Immature natural killer cell (primary cell): ENCODE measurements at places on chromosomes 2 and 18. TPM values are rescaled to one million over a fixed set of nuclear protein-coding genes. Genes with fewer than 3 reads are reported as not detected.

Gene CYP26B1
- not detected for polyA plus RNA-seq

GRCh38 chr2:27370816-27371620 is 602 bp downstream of the SNX17 start:
- DNase-seq, result peak; percentile 45

DNA sequence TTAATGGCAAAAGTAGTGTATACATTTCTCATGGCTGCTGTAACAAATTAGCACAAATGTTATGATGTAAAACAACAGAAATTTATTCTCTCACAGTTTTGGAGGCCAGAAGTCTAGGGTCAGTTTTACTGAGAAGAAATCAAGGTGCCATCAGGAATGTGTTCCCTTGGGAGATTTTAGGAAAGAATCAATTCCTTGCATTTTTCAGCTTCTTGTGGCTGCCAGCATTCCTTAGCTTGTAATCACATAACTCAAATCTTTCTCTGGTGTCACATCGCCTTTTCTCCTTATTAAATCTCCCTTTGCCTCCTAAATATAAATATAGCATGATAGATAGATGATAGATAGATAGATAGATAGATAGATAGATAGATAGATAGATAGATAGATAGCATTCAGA is 307.0 kb upstream of the REG3G start:
- DNase-seq, result no peak

- peak; percentile 84 for DNase-seq
Measured at GRCh38 chr2:98731041-98731893, at the start of gene MGAT4A. Gene MGAT4A, minus strand, starts transcription at chr2:98731132. Its CDS starts 4,800 bp downstream, at chr2:98726332.

DNA sequence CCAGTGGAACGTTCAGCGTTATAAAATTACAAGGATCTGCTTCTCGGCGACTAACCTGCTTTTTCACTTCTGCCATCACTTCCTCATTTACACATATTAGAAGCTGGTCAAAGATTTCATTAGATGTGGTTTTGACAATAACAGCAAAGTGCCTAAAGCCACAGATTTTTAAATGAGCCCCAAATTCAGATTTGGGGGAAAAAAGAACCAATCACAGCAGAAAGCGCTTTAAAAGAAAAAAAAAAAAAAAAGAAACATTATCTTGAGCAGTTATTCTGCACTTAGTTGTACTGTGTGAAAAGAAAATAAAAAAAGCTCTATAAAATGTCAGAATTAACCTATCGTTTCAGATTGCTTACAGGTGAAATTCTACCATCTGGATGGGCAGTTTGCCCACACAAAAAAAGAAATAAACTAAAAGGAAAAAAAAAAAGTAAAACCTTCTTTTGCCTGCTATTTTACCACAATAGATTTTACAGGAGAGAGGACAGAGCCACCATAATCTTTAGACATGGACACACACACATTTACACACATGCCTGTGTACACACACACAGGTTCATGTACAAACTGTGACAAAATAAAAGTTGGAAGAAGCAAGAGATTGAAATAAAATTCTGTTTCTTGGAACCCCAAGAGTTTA is 167.2 kb downstream of the TCF4 start:
- DNase-seq, result peak; percentile 3

Gene ANKRD30B
- polyA plus RNA-seq, result not detected

DNA sequence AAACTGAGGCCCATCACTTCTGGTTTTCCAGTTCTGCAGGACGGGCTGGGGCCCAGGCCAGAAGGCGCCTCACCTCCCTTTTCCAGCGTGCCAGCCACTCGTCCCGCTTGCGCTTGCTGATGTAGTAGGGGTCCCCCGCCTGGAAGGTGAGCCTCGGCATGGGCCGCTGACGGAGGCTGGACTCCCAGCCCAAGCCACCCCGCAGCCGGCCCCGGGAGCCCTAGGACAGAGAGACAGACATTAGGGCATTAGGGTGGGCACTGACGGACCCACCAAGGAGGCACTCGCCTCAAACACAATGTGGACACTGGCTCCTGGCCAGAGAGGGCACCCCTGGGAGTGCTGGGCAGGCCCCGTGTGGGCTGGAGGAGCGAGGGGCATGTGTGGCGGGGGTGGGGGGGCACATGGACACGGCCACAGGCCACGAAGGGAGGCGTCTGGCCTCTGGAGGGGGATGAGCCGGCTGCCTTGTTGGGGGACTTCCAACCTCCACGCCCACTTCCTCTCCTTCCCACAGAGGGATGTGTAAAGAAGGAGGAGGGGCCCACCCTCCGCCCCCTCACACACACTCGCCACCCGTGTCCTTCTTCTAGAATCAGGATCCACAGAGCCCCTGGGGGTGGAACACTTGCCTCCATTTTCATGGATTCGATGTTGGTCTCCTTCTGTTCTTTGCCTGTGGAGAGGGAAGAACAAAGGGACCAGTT is 66.7 kb downstream of the DNMT3A start:
- peak; percentile 70 for DNase-seq

DNA sequence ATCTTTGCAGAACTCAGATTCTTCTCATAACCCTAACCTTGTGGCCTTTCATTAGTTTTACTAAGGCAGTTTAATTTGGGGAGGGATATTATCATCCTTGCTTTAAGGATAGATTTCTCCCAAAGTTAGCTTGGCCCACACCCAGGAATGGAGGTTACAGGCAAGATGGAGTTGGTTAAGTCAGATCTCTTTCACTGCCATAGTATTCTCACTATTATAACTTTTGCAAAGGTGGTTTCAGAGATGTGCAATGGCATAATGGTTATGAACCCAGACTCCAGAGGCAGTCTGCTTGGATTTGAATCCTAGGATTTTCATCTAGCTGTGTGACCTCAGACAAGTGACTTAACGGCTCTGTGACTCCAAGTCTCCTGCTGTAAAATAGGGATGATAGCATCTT is 48.7 kb upstream of the NDUFV2 start:
- DNase-seq, result no peak

GRCh38 chr18:70284976-70285620 is 3.7 kb upstream of the SOCS6 start:
- DNase-seq, result no peak

DNA sequence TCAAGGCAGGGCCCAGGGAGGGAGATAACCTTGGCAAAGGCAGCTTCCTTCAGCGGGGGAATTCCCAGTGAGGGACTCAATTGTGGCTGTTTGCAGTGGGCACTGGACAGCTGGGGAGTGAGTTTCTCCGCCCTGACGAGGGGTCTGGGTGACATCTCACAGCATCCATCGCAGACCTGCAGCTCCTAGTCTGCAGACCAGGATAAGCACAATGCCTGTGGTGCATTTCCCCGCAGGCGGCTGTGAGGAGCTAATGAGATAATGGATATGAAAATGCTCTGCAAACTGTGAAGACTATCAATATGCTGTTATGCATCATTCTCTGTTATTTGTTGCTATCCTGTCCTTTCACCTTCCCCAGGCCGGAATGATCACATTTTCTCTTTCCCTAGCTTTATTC is 30.0 kb upstream of the CYP1B1 start:
- DNase-seq, result no peak

- DNase-seq, result no peak
Measured at GRCh38 chr2:144643537-144644336, 123.8 kb upstream of the ZEB2 start.

Gene PXDN
- polyA plus RNA-seq, result 0.93 TPM

Gene CCDC150
- not detected for polyA plus RNA-seq

- DNase-seq, result no peak
Measured at GRCh38 chr2:206443735-206444527, 599 bp downstream of the ADAM23 start.

Gene FAM237A
- polyA plus RNA-seq, result not detected

DNA sequence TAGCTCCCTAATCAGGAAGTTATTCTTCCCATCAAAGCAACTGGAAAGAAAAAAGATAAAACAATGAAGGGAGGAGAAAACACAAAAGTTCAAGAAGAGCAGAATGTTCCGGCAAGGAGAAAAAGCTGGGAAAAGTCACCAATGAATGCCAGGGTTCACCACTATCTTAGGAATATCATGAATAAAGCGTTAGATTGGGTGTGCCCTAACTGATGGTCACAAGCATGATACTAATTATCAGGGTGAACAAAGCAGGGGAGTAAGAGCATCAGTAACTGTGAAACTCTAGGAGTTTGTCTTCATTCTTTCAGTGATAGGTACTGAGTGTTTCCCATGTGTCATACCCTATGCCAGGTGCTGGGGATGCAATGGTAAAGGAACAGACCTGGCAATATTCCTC is 115.5 kb downstream of the ABCA12 start:
- DNase-seq, result no peak

Gene SIGLEC15
- polyA plus RNA-seq, result 0.20 TPM

Gene METTL21A
- 24.5 TPM for polyA plus RNA-seq

DNA sequence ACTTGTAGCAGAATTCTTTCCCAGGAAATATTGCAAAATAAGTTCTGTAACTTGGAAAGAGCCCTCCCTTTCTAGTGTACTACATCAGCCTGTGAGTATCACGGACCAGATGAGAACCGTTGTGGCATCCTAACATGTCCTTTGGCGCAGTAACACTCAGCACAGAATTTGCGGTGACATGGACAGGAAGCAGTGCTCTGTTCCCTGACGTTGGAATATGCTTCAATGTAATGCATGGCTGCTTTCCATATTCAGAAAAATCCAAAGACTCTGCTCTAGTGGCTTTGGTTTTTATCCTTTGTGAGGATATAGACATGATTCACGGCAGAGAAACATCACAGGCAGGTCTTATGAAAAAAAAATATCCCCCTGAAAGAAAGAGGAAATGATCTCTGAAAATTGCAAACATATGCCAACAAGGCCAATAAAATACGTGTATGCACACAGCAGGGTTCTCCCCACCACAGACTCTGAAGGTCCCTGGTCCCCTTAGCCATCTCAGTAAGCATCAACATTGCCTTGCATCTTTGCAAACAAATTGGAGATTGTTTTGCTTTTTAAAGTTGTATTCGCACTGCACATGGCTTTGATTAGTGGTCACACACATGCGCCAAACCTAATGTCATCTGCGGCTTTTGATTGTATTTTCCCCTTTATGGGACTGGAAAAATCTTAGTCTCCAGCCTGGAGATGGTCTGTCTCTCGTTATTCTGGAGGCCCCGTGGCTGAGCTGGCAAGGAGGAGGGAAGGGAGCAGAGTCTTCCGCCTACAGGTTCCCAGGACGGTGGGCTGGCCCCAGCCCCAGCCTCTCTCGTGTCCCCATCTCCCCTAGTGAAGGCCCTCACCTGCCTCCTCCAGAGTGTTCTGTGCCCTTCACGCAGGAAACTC is 122.9 kb downstream of the COPS8 start:
- DNase-seq, result no peak

DNA sequence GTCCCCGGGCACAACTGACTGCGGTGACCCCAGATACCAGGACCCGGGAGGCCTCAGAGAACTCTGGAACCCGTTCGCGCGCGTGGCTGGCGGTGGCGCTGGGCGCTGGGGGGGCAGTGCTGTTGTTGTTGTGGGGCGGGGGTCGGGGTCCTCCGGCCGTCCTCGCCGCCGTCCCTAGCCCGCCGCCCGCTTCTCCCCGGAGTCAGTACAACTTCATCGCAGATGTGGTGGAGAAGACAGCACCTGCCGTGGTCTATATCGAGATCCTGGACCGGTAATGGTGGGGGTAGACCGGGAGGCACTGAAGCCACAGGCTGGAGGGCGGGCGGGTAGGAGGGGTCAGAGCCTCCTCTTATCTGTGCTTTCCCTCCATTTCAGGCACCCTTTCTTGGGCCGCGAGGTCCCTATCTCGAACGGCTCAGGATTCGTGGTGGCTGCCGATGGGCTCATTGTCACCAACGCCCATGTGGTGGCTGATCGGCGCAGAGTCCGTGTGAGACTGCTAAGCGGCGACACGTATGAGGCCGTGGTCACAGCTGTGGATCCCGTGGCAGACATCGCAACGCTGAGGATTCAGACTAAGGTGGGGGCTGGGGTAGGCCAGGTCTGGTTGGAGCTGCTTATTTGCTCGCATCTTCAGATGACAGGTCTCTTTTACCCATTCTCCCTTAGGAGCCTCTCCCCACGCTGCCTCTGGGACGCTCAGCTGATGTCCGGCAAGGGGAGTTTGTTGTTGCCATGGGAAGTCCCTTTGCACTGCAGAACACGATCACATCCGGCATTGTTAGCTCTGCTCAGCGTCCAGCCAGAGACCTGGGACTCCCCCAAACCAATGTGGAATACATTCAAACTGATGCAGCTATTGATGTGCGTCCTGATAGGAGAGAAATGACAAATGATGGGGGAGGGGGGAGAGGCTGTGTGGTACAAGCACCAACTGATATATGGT is 780 bp downstream of the HTRA2 start:
- peak; percentile 83 for DNase-seq

- DNase-seq, result no peak
Measured at GRCh38 chr2:100802066-100802465, 17.9 kb upstream of the NPAS2 start.

Gene HIBCH
- 21.4 TPM for polyA plus RNA-seq

DNA sequence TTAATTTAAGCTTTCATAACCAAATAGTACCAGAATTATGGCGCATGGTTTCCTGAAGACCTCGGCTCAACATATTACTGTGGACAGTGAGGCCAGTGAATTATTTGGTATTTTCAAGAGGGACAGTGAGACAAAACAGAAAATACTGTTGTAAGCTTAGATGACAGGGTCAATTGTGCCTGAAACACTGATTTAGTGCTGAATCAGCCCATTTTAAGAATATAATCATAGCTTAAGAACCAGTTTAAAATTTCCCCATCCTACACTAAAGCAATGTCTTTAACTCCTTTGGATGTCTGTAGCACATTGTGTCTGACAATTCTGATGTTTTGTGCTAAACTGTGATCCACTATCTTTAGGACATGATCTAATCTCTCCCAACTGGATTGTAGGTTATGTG is 4.6 kb downstream of the ITGA6 start:
- no peak for DNase-seq

GRCh38 chr2:14520385-14520945 is 112.1 kb upstream of the LRATD1 start:
- DNase-seq, result no peak

- no peak for DNase-seq
Measured at GRCh38 chr2:240324312-240325015, 111.0 kb upstream of the GPC1 start.
